ENCODE measurements at places on chromosomes 2 and 18.

DNA sequence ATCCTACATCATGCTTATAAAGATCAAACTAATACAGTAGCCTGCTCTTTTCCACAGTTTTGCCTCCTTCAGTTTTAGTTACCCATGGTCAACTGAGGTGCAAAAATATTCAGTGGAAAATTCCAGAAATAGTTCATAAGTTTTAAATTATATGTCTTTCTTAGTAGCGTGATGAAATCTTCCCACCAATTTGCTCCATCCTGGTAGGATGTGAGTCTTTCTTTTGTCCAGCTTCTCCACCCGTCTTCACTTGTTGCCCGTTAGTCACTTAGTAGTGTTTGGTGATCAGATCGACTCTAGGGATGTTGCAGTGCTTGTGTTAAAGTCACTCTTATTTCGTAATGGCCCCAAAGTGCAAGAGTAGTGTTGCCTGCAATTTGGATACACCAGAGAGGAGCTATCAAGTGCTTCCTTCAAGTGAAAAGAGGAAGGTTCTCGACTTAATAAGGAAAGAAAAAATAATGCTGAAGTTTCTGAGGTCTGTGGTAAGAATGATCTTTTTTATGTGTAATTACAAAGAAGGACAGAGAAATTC lies 57.0 kb downstream of the CEP192 start:
- DNase-seq = no peak
- H3K4me3 ChIP-seq = no peak overlapping the region
- no peaks in the 10 kb centered on the region for H3K27me3 ChIP-seq
- no peaks in the 10 kb centered on the region for H3K4me1 ChIP-seq
- H3K27ac ChIP-seq = no peak overlapping the region
- peaks cover 50% of the 10 kb centered on the region for H3K36me3 ChIP-seq

DNA sequence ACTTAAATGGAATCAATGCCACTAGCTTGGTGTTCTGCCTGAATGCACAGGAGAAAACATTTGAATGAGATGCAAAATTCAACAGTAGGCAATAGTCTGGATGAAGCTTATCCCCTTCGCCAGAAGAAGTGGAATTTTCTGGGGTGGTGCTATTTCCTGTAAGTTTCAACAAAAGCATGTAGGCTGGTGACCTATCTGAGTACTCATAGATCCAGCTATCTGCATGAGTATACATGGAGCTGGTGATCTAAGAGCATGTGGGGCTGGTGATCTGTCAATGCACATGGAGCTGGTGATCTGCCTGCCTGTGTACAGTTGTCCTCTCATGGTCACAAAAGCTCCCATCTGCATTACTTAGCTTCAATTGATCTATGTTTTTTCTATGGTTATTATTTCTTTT lies 71.2 kb downstream of the SLC9A4 start:
- no peaks in the 10 kb centered on the region for H3K27me3 ChIP-seq
- no peaks in the 10 kb centered on the region for H3K4me1 ChIP-seq
- H3K27ac ChIP-seq = no peak overlapping the region
- H3K36me3 ChIP-seq = no peaks in the 10 kb centered on the region
- DNase-seq = no peak
- H3K4me3 ChIP-seq = no peak overlapping the region

GRCh38 chr2:15704086-15704787 lies 112.6 kb downstream of the DDX1 start:
- no peaks in the 10 kb centered on the region for H3K27me3 ChIP-seq
- H3K4me1 ChIP-seq = no peaks in the 10 kb centered on the region
- no peak for DNase-seq
- no peak overlapping the region for H3K27ac ChIP-seq
- no peaks in the 10 kb centered on the region for H3K36me3 ChIP-seq

- H3K27me3 ChIP-seq = peaks cover 4% of the 10 kb centered on the region
- no peaks in the 10 kb centered on the region for H3K4me1 ChIP-seq
- no peaks in the 10 kb centered on the region for H3K36me3 ChIP-seq
- no peak for DNase-seq
- H3K4me3 ChIP-seq = no peak overlapping the region
Observed at GRCh38 chr2:45096996-45097395, 87.7 kb upstream of the SIX2 start.

DNA sequence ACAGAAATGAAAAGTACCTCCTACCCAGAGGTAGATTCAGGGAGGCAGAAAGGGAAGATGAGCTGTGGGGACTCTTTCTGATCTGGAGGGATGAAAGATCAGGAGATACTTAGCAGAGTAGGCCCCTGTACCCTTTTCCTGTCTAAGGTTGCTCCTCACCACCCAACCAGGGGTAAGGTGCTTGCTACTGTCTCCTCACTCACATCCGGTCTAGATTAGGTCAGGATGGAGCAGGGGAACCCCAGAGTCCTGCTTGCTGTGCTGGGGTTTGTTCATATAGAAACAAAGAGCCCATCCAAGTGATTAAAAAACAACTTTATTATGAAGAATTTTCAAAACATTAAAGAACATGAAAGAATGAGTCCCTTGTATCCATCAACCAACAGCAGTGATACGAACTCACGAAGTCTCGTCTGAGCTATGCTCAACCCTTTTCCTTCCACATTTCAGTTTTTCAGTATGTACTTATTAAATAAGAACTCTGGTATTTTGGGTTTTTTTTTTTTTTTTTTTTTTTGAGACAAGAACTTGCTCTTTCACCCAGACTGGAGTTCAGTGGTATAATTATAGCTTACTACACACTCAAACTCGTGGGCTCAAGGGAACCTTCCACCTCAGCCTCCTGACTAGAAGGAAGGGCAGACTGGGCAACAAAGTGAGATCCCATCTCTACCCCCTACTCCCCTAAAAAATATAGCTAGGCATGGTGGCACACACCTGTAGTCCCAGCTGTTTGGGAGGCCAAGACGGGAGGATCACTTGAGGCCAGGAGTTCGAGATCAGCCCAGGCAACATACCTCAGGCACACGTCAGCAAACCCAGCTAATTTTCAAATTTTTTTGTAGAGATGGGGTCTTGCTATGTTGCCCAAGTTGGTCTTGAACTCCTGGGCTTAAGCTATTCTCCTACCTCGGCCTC lies 28.5 kb upstream of the MCFD2 start:
- H3K4me3 ChIP-seq = no peak overlapping the region
- no peak for DNase-seq
- peak overlapping the region; percentile 83 for H3K27ac ChIP-seq
- H3K4me1 ChIP-seq = peaks cover 50% of the 10 kb centered on the region

DNA sequence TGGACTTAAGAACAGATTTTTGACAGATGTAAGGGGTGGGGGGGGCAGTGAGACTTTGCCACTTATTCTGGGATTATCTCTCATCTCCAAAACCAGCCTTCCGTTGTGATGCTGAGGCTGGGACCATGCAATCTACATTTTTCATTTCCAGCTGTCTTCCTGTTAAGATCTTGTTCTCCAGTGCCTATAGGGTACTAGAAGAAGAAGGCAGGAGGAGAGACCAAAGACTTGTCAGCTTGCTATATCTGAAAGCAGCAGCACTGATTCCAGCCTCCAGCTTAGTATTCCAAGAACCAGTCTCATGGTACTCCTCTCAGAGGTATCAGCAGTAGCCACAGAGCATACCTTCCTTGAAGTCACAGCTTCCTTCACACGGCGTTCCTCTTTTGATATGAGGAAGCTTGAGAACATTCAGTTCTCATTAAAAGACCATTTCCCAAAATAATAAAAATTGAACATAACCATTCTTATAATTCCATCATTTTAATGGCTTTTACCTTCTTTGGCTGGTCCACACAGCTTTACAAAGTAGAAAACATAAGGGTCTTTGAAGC lies 49.8 kb downstream of the USP34 start:
- no peaks in the 10 kb centered on the region for H3K27me3 ChIP-seq
- DNase-seq = no peak
- H3K4me3 ChIP-seq = no peak overlapping the region
- H3K36me3 ChIP-seq = no peaks in the 10 kb centered on the region
- H3K4me1 ChIP-seq = peaks cover 33% of the 10 kb centered on the region
- H3K27ac ChIP-seq = no peak overlapping the region

- H3K27ac ChIP-seq = peak overlapping the region; percentile 76
- H3K4me3 ChIP-seq = no peak overlapping the region
- H3K27me3 ChIP-seq = no peaks in the 10 kb centered on the region
- DNase-seq = no peak
Observed at GRCh38 chr2:45729753-45730512, 78.5 kb downstream of the PRKCE start.

- no peaks in the 10 kb centered on the region for H3K27me3 ChIP-seq
- no peak overlapping the region for H3K4me3 ChIP-seq
- DNase-seq = no peak
- no peaks in the 10 kb centered on the region for H3K36me3 ChIP-seq
- no peak overlapping the region for H3K27ac ChIP-seq
Observed at GRCh38 chr18:23935804-23936203, 78.8 kb upstream of the TTC39C start.

All from natural killer cell (primary cell).